GM23338 (cell line): ENCODE measurements at places on chromosomes 6 and 20. TPM values are rescaled to one million over a fixed set of nuclear protein-coding genes. Genes with fewer than 3 reads are reported as not detected.

The ARFRP1 gene
- total RNA-seq, result 19.0 and 24.6 TPM in 2 replicates

The CYP39A1 gene
- total RNA-seq, result 1.8 and 3.5 TPM in 2 replicates

DNA sequence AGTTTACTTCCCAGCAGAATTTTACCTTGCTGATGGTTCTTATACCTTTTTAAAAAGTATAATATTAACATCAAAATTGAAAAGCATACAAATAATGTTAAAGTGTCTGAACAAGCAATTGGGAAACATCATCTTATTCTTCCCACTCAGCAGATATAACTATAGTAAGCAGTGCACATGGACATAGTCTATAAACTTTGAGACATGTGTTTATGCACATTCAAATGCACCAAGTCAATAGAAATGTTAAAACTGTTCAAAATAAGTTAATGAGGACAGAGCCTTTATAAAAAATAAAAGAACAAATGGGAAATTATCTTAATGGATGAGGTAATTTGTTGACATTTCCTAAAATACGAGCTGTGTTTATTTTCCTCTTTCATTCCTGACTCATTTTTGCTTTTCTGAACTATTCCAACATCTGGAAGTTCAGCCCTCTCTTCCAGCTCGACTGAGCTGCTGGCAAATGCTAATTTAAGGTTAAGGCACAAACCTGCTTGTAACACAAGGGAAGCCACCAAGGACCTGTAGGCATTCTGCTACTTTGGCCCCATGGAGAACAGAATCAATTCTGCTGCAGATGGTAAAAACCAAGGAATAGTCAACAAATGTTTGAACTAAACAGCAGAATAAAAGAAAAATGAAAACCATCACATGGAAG is 110.3 kb upstream of the MAP3K4 start:
- H3K4me3 ChIP-seq, result no peak overlapping the region
- peaks cover 56% of the 10 kb centered on the region for H3K4me1 ChIP-seq

The SRXN1 gene
- total RNA-seq, result 18.6 and 26.6 TPM in 2 replicates

The TAAR1 gene
- total RNA-seq, result not detected in 2 replicates

DNA sequence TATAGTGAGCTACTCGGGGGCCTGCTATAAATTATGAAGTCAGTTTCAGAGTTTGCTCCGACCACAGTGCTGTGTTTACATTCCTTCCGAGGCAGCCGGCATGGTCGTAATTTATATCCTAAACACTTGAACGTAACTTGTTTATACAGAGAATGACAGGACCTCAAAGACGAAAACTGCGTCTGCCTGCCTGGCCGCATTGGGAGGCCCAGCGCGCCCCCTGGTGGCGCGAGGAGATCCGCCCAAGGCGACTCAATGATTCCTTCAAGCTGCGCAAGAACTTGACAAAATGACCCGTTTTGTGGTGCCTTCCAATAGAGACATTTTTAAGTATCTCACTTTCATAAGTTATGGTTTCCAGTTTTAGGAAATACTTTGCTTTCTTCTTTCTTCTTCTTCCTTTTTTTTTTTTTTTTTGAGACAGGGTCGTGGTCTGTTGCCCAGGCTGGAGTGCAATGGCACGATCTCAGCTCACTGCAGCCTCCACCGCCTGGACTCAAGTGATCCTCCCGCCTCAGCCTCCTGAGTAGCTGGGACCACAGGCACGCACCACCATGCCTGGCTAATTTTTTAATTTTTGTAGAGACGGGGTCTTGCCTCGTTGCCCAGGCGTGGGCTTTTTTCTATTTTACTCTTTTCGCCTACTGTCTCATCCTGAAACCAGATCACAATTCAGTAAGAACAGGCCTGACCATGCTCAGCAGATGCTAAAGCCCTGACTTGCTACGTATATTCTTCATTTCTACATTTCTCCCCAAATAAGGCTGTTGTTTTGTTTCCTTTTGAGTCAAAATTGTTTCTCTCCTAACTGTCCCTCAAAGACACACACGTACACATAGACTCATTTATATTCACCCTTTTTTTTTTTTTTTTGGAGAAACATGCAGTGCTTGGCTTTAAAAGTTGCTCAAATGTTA is 7.8 kb downstream of the FOXF2 start:
- H3K4me3 ChIP-seq, result no peak overlapping the region
- peak; percentile 82 for DNase-seq
- peaks cover 14% of the 10 kb centered on the region; the same call in 1 of the 2 replicates for H3K4me1 ChIP-seq
- peaks cover 86% of the 10 kb centered on the region for H3K27me3 ChIP-seq
- no peaks in the 10 kb centered on the region for H3K36me3 ChIP-seq
- no peak overlapping the region for H3K27ac ChIP-seq

- no peaks in the 10 kb centered on the region for H3K4me1 ChIP-seq
- no peaks in the 10 kb centered on the region for H3K27me3 ChIP-seq
- no peak overlapping the region for H3K27ac ChIP-seq
These were observed 258.2 kb downstream of the BMP7 start for GRCh38 chr20:57008217-57008616.

DNA sequence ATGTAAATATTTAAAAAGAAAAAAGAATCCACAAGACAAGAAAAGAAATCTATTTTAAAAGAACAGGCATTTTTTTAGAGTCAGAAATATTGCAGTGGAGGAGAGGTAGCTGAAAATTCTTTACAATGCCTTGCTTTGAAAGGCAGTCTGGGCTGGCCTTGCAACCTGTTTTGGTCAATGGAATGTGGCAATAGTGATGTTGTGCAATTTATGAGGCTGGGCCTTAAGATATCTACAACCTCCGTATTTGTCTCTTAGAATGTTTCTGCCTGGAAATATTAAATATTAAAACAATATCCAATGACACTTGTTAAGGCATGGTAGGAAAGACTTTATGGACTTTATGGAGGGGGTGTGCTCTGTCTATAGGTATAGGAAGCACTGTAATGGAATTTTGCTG is 14.8 kb upstream of the SCGN start:
- H3K27me3 ChIP-seq, result no peaks in the 10 kb centered on the region
- DNase-seq, result no peak
- no peaks in the 10 kb centered on the region for H3K36me3 ChIP-seq
- no peaks in the 10 kb centered on the region for H3K4me1 ChIP-seq

GRCh38 chr6:77143659-77144447 is 319.4 kb downstream of the HTR1B start:
- H3K27ac ChIP-seq, result no peak overlapping the region
- H3K4me1 ChIP-seq, result 0 out of 2 replicates have a peak, but pooled peaks cover 5% of the 10 kb centered on the region
- no peak for DNase-seq
- H3K4me3 ChIP-seq, result no peak overlapping the region
- no peaks in the 10 kb centered on the region for H3K27me3 ChIP-seq

DNA sequence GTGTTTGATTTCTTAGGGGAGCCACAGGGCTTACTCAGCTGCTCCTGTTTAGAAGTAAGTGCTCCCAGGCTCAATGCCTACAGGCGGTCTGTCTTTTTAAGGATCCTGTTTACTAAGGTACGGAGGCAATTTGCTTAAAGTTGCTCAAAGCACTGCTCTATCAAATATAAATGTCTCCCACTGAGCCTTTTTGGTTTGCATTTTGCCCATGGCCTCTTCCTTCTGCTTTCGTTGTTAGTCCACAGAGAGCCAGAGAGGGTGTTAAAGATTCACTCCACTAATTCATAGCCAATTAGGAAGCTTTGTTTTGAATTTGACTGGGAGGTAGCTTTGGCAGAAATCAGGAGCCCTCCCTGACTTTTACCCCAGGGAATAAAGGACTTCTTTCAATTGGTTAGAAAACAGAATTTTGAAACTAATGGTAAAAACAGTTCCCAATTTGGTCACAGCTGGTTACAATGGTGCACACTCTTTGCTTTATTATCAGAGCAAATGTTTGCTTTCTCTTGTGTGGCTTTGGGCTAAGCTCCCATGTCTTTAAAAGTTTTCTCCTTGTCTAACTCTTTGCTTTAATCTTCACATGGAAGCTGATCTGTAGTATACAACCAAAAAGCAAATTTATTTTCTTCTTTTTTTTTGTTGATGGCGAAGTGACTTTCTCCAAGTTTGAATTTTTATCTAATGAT is 126.2 kb downstream of the IMPG1 start:
- H3K4me3 ChIP-seq, result no peak overlapping the region
- DNase-seq, result peak; percentile 12
- H3K27ac ChIP-seq, result peak overlapping the region; percentile 15; the same call in 1 of the 2 replicates

DNA sequence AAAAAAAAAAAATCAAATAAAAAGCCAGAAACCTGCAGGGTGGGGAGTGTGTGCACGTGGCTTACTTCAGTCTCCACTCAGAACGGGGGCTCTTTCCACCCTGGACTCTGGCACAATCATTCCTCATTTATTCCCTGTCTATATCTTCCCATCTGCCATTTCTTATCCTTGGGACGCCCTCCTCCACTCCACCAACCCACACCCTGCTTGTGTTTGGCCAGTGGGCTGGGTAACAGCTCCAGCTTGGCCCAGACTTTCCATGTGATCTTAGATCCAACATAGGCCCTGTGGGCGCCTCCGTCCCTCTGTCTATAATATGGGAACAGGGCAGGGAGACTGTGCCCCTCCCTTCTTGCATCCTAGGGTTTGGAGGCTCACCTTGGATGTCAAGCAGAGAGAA is 68.1 kb downstream of the CD40 start:
- H3K27me3 ChIP-seq, result no peaks in the 10 kb centered on the region
- no peaks in the 10 kb centered on the region for H3K4me1 ChIP-seq
- no peaks in the 10 kb centered on the region for H3K36me3 ChIP-seq
- no peak overlapping the region for H3K4me3 ChIP-seq

- no peak overlapping the region for H3K27ac ChIP-seq
- H3K4me1 ChIP-seq, result peaks cover 10% of the 10 kb centered on the region; the same call in 1 of the 2 replicates
- H3K4me3 ChIP-seq, result no peak overlapping the region
- no peaks in the 10 kb centered on the region for H3K27me3 ChIP-seq
- no peaks in the 10 kb centered on the region for H3K36me3 ChIP-seq
These were observed 379.9 kb upstream of the IRAK1BP1 start for GRCh38 chr6:78487401-78487800.

The UNC93A gene
- total RNA-seq, result 0.28 TPM in 1 of 2 replicates, not detected in the other

DNA sequence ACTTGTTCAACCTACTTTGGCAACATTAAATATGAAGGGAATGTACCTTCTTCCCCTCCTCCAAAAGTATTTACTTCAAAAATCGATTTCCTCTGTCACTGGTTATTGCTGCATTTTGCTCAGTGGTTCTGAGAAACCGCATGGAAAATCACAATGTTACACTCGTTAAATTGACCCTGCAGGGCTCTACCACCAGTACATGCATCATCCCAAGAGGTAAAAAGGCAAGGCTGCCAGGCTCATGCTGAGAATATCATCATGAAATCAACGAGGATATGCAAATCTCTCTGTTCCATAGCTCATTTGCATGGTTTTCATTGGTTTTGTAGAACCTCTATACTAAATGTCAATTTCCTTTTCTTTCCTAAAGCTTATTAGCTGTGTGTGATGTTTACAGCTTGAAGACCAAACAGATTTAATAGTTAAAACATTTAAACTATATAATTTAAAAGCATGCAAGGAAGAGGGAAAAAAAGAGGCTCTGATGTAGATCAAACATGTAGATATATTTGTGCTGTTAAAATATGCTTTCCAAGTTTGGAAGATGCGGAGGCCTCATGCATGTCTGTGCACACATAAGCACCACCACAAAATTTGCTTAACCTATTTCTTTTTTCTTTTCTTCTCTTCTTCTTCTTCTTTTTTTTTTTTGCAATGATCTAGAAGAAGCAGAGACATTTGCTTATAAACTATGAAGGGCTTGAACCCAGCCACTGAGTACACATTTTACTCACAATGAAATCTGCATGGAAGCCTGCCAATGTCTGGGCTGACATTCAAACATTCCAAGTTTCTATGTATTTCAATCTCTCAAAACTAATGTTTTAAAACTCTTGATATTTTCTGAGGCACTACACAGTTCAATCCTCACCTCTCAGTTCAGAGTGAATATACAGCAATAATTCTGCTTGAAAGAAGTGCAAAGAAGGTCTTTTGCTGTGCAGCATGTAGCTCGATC is 194.0 kb downstream of the GMPR start:
- DNase-seq, result no peak
- H3K27ac ChIP-seq, result no peak overlapping the region
- no peak overlapping the region for H3K4me3 ChIP-seq
- H3K4me1 ChIP-seq, result no peaks in the 10 kb centered on the region

The PI3 gene
- total RNA-seq, result not detected in 2 replicates

DNA sequence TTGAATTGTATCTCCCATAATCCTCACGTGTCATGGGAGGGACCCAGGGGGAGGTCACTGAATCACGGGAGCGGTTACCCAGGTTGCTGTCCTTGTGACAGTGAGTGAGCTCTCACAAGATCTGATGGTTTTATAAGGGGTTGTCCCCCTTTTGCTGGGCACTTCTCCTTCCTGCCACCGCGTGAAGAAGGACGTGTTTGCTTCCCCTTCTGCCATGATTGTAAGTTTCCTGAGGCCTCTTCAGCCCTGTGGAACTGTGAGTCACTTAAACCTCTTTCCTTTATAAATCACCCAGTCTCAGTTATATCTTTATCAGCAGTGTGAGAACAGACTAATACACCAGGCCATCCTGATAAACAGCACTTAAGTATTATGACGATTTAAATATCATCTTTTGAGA is 9.0 kb upstream of the MRGBP start:
- no peak overlapping the region for H3K4me3 ChIP-seq
- no peak overlapping the region for H3K27ac ChIP-seq
- H3K27me3 ChIP-seq, result no peaks in the 10 kb centered on the region
- no peak for DNase-seq

- no peak overlapping the region for H3K27ac ChIP-seq
- no peak for DNase-seq
- H3K27me3 ChIP-seq, result no peaks in the 10 kb centered on the region
These were observed 224.3 kb downstream of the ALDH8A1 start for GRCh38 chr6:134725590-134725989.

DNA sequence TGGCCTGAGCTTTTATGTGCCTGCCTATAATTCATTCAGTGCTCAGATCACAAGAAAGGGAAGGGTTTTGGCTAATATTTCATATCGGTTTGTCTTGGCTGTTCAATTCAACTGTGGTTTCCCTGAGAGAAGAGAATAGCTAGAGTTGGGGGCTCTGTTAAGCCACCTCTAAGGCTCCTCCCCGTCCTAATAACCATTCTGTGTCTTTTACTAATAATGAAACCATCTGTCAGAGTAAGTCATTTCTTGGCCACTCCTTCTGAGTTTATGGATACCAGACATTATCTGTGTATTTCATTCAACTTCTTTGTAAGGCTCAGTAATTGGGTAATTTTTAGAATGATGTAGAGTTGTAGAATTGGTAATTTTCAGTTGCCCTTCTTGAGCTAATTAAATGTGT is 5.2 kb downstream of the STX11 start:
- H3K27me3 ChIP-seq, result peaks cover 17% of the 10 kb centered on the region
- H3K4me3 ChIP-seq, result no peak overlapping the region
- peaks cover 15% of the 10 kb centered on the region for H3K4me1 ChIP-seq

The SNAI1 gene
- 2.9 and 4.2 TPM in 2 replicates for total RNA-seq
